Stimulated activated CD4-positive, alpha-beta T cell treated with anti-CD3 and anti-CD28 coated beads, Interleukin-4, amount 100 ng/mL, for 48 hours (primary cell): ENCODE measurements at places on chromosomes 7 and 10.

DNA sequence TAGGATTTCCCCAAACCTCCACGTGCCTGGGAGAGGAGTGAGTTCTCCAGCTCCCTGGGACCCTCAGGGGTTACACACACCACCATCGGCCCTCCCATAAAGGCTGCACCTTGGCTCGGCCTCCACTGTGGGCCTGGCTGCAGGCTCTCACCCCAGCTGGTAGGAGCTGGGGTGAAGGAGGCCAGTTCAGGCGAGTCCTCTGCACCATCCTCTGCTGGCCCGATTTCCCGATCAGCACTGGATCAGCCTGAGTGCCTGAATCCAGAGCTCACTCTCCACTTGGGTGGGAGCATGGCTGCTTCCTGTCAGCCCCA lies 115.1 kb upstream of the RET start:
- no peak for DNase-seq

DNA sequence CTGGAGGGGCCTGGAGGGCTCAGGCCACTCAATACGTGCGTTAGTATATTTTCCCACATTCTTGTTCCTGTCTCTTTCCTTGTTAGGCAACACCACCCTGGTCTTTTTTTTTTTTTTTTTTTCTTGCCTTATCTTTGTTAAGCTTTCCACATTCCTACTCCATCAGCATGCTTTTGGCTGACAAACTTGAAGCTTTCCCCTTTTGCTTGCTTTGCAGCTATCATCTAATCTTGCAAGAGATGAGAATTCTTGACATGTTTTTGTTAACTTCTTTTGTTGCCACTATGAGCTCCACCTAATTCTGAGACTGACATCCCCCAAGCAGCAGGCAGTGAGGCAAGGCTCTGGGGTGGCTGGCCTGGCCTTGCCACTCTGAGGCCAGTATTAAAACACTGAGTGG lies 52.5 kb upstream of the NRP1 start:
- no peak for DNase-seq

GRCh38 chr10:76285515-76285914 lies 854.1 kb downstream of the LRMDA start:
- DNase-seq = no peak

DNA sequence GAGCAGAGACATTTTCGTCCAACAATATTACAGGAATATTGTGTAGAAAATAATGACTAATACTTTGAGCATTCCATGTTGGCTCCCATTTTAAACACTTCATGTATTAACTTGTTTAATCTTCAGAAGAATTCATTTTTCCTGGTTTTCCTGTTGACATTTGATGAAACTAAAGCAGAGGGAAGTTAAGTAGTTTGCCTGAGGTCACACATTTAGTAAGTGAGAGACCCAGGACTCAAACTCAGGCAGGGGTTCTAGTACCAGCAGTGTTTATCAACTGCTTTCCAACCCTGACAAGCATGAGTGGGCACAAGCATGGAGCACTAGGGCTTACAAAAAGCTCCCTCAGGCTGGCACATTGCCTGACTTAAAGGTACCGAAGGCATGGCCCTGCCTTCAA lies 719.1 kb downstream of the AUTS2 start:
- DNase-seq = no peak

GRCh38 chr10:3692387-3692999 lies 92.5 kb downstream of the KLF6 start:
- no peak for DNase-seq

- DNase-seq = no peak
Measured at GRCh38 chr10:101033276-101033675, 2.2 kb downstream of the SFXN3 start.

GRCh38 chr7:151351027-151351426 lies 9.4 kb downstream of the NUB1 start:
- DNase-seq = peak; percentile 48

DNA sequence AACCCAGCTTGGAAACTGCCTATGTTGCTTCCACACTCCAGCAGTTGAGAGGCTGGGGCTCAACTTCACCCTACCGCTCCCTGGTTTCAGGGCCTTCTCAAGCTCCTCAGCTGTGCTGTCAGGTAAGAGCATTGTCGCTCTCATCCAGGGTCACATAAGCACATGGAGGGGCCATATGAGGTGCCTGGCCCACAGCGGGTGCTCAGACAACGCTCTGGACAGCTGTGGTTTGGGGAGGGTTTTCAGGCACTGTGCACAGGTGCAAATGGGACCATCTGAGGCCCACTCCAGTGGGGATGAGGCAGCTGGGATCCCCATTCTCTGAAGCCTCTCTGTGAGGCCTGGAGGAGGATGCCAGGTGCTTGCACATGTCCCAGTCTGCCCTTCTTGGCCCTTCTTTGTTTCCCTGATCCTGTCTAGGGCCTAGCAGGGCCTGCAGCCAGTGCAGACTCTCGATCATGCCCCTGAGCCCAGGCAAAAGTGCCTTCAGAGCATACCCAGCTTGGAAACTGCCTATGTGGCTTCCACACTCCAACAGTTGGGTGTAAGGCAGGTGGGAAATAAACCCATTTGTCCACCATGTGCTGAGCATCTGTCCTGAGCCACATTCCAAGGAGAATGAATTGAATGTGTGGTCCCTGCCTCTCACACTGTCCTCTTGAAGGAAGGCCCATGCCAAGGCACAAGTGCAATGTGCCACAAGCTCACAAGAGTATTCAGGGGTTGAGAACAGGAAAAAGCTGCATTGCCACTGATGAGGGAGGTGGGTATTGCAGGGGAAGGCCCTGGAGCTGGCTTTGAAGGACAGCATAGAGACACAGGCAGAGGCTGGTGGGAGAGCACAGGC lies 40.3 kb downstream of the VSTM4 start:
- no peak for DNase-seq

DNA sequence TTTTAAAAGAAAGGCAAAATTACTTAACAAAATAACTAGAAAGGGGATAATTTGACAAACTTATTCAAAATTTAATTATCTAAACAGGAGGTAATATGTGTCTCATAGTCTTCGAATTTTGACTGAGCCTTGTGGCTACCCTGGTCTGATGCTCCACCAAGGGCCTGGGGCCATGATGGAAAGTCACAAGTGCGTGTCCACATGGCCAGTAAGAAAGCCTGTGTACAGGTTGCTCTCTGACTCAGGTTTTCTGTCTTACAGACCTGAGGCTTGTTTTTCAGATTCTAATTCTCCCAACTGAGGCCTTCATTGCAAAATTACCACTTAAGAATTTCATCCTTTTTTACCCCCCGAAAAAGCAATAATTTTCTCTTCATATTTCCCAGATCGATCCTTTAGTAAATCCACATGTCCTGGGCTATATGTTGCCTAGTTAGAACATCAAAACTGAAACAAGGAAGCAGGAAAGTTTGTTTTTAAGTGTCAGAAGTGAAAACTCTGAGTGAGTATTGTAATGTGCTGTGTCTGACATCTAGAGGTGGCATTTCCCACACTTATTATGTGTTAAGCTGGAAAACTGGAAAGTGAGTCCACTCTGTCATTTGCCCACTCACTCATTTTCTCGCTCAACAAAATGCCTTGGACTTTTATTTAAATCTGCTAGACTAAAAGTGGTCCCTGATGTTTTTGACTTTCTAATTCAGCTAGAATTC lies 10.0 kb downstream of the CYP3A43 start:
- DNase-seq = no peak

DNA sequence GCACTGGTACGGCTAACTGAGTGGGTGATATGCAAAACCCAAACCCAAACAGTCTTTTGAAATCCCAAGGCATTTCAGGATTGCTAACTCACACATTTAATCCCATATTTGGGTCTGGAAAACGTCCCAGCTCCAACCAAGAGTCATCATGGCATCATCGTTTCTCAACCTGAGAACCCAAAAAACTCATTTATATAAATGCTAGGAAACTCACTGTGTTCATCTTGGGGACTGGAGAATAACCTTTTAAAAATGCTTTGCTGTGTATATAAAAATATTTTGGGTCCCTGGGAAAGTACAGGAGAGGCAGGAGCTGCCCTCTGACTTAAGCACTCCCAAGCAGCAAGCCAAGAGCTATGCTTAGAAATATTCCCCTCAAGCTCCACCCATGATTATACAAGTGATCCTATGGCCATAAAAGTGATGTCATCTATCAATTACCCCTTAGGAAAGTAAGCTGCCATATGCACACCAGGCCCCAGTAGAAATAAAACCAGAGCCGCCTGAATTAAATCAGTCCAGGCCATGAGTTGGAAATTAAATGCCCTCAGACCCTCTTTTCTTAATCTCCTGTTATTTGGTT lies 352.1 kb downstream of the FRMD4A start:
- DNase-seq = no peak

DNA sequence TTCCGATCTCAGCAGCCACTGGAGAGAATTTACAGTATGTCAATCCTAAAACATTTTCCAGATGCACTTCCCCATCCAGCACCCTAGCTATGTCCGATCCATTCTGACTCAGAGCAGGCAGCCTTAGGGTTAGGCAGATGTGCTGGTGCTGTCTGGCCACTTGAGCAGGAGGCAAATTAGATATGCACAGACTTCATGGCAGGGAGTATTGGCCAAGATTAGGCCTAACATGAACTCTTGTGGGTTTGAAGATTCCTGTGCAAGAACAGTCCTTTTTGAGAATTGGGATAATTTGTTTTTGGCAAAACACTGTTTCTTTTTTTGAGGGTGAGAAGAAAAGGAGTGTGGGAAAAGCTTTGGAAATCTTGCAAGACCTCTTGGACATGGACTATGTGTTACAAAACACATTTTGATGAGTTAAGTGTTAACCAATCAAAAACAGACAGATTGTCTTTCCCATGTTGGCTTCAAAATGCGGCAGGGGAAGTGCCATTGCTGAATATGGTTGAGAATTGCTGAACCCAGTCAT lies 218.6 kb upstream of the INHBA start:
- DNase-seq = no peak

GRCh38 chr10:90204956-90205314 lies 503.5 kb downstream of the KIF20B start:
- DNase-seq = no peak

DNA sequence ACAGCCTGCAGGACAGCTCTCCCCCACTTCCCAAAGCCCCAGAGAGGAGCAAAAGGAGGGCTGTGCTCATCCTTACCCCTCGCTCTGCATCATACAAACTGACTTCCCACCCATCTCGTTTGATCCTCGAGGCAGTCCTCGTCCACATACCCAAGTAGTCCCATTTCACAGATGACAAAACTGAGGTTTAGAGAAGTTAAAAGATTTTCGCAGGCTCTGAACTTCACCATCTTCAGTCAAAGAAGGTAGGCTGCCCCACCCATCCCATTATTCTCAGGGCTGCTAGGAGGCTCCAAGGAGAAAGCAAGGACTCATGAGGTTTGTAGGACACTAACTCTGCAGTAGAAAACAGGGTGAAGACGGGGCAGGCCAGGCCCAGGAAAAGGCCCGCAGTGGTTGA lies 147.1 kb downstream of the SLIT1 start:
- no peak for DNase-seq

GRCh38 chr10:92965314-92965713 lies 95.3 kb upstream of the CYP26C1 start:
- DNase-seq = no peak

DNA sequence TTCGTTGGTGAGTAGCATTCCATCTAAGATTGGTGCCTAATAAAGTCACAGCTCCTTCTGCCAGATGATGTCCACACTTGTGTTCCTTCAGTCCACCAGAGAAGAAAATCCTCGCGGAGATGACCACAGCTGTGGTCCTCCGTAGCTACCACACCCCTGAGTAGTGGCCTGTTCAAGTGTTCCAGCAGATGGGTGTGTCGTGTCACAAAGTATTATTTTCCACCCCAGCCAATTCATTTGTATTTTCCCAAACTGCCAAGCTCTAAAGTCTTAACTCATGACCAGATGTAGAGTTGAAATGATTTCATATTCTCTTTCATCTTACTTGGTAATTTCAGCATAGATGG lies 251.3 kb upstream of the TCF7L2 start:
- no peak for DNase-seq

DNA sequence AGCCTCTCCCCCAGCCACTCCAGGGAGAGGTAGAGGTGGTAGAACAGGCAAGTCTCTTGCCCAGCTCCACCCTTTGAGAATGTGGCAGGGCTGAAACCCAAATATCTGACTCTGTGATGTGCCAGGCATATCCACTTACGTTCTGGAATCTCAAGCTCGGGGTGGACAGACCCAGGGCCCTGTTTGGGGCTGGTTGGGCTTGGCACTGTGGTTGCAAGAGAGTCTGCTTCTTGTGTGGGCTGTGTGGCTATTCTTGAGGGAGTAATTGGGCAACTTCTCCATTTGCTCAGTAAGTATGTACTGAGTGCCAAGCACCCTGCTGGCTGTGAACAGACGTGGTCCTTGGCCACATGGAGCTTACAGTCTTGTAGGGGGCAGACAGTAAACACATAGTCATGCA lies 4.7 kb downstream of the UBTD1 start:
- no peak for DNase-seq

- peak; percentile 28 for DNase-seq
Measured at GRCh38 chr10:1643161-1643907, 94.0 kb downstream of the ADARB2 start.

GRCh38 chr10:97703398-97704067 lies 10.0 kb upstream of the MARVELD1 start:
- no peak for DNase-seq

DNA sequence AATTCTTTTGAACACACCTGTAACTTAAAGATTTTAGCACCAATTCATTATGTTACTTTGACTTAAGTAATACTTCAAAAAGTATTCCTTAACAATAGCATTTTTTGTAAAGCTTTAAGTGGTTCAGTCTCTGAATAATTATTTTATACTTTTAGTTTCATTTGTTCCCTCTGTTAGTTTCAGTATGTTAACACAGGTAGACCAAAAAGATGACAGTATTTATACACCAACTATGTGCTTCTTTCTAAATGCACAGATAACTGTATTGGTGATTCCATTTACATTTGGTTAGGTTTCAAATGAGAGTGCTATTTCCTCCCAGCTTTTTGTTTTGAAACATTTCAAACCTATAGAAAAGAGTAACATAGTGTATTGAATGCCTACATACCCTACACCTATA lies 14.0 kb downstream of the RALA start:
- DNase-seq = no peak

DNA sequence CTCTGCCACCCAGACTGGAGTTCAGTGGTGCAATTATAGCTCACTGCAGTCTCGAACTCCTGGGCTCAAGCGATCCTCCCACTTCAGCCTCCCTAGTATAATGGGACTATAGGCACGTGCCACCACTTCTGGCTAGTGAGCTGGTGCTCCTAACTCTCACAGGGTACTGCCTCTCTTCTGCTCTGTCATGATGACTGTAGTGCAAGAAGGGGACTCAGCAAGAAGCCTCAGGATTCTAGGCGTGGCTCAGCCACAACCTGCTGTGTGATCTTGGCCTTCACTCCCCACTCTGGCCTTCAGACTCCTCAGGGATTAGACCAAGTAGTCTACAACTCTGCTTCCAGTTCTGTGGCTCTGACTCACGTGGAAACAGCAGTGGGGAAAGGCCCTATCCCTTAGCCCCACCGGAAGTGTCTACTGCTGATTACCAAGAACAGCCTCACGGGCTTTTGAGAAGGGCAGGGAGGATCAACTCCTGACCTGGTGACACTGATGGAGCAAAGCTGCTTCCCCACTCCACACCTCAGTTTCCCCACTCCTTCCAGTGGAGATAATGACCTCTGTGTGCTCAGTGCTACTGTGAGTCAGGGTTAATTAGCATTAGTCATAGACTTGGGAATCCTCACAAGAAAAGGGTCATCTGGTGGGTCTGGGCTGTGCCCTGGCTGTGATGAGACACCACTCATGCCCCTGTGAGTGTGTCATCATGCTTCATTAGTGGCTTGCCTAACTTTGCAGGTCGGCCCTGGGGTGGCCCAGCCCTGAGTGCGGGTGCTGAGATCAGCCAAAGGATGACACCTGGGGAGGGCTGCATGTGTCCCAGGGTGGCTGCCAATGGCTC lies 41.1 kb downstream of the ZC3HC1 start:
- peak; percentile 9 for DNase-seq

- no peak for DNase-seq
Measured at GRCh38 chr7:589781-590575, 70.3 kb upstream of the PDGFA start.

- no peak for DNase-seq
Measured at GRCh38 chr7:69412331-69413146, 185.7 kb upstream of the AUTS2 start.
